ENCODE measurements at places on chromosomes 5 and 9. TPM values are rescaled to one million over a fixed set of nuclear protein-coding genes. Genes with fewer than 3 reads are reported as not detected.

DNA sequence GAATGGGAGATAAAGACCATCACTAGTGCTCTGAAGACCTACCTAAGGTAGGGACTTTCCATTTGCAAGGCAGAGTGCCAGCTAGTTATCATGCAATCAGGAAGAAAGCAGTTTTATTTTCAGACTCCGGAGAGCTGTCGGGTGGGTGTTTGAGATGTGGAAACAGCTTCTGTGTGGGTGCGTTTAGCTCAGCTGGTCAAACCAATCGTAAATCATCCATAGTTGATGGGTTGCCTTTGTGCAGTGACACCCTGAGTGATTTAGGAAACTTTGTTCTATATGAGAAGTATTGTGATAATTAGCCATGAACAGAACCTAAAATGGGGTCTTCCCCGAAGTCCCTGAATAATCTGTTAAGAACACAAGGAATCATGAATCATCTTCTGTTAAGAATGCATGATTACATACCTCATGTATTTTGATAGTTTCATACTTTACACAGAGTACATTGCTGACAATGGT, 284.3 kb downstream of the ARHGAP26 start:
- H3K36me3 ChIP-seq = no peaks in the 10 kb centered on the region
- no peak for DNase-seq
- H3K4me3 ChIP-seq = no peak overlapping the region
- H3K4me1 ChIP-seq = peaks cover 12% of the 10 kb centered on the region

GRCh38 chr9:129319076-129319937, 141.2 kb upstream of the IER5L start:
- H3K4me1 ChIP-seq = peaks cover 51% of the 10 kb centered on the region
- no peaks in the 10 kb centered on the region for H3K27me3 ChIP-seq
- DNase-seq = no peak
- H3K27ac ChIP-seq = no peak overlapping the region
- no peak overlapping the region for H3K4me3 ChIP-seq
- H3K36me3 ChIP-seq = no peaks in the 10 kb centered on the region

DNA sequence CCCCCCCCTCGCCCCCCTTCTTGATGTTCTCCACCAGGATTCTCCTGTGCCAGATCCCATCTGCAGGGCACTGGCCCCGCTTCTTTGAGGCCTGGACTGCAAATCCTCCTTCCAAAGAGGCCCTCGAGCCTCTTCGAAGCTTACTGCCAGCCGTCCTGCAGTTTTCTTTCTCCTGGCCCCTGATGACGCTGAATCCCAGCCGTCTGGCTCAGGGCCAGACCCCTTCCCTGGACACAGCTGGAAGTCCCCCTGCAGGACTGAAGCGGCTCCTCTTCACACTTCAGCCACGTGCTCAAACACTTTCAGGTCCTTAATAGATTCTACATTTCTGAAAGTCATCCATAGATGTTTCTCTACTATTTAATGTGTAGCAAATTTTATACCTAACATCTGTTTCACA, 121.5 kb downstream of the EHMT1 start:
- no peak overlapping the region for H3K4me3 ChIP-seq
- DNase-seq = no peak
- peaks cover 25% of the 10 kb centered on the region for H3K36me3 ChIP-seq
- no peak overlapping the region for H3K27ac ChIP-seq
- H3K4me1 ChIP-seq = no peaks in the 10 kb centered on the region

- peaks cover 6% of the 10 kb centered on the region for H3K36me3 ChIP-seq
- H3K4me3 ChIP-seq = no peak overlapping the region
- H3K4me1 ChIP-seq = peaks cover 29% of the 10 kb centered on the region
- no peaks in the 10 kb centered on the region for H3K27me3 ChIP-seq
- no peak overlapping the region for H3K27ac ChIP-seq
- DNase-seq = peak; percentile 74
Measured at GRCh38 chr9:135864447-135865049, 42.8 kb downstream of the CAMSAP1 start.

DNA sequence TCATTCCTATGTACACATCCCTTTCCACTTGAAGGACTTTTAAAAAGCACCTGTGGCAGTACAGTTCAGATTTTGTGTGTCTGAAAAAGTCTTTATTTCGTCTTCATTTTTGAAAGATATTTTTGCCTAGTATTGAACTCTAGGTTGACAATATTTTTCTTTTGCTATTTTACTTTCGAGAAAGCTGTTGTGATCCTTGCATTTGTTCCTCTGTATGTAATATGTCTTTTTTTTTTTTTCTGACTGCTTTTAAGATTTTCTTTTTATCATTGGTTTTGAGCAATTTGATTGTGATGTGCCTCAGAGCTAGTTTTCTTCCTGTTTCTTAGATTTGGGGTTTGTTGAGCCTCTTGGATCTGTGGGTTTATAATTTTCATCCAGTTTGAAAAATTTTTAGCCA, 13.3 kb downstream of the LCP2 start:
- no peak overlapping the region for H3K4me3 ChIP-seq
- H3K27ac ChIP-seq = no peak overlapping the region
- peaks cover 3% of the 10 kb centered on the region for H3K27me3 ChIP-seq
- no peak for DNase-seq

DNA sequence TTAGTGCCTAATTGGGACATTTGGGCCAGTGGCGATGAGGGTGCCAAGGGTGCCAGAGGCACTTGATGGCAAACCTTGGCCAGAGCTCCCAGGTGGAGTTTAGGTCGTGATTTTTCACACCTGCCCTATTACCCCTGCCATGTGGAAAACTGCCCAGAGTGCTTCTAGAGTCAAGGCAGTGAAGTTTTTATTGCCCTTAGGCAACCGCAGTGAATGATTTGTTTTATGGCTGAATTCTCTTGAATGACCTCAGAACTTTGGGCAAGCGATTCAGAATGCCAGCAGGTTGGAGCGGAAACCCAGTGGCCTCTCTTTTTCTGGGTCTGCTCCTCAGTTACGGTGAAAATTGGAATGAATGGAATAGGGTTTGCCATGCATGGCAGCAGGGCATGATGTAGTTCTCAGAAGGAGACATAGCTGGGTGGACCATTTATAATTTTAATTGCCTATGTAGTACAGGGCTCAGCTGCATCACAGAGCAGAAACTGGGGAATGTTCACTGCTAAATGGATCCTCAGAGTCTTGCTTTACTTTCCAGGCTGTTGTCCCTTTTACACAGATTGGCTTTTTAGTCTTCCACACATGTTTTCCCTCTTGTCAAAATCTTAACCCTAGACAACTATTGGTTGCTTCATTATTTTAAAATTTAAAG, 820.0 kb upstream of the SEMA6A start:
- H3K36me3 ChIP-seq = no peaks in the 10 kb centered on the region
- no peaks in the 10 kb centered on the region for H3K4me1 ChIP-seq
- no peaks in the 10 kb centered on the region for H3K27me3 ChIP-seq
- no peak for DNase-seq

GRCh38 chr5:168820874-168821273, 241.7 kb upstream of the PANK3 start:
- H3K4me3 ChIP-seq = no peak overlapping the region
- H3K27ac ChIP-seq = peak overlapping the region; percentile 40
- peaks cover 33% of the 10 kb centered on the region for H3K4me1 ChIP-seq
- peaks cover 2% of the 10 kb centered on the region for H3K27me3 ChIP-seq
- no peaks in the 10 kb centered on the region for H3K36me3 ChIP-seq
- no peak for DNase-seq

GRCh38 chr5:116842514-116842961, 267.9 kb upstream of the SEMA6A start:
- no peaks in the 10 kb centered on the region for H3K27me3 ChIP-seq
- DNase-seq = no peak
- peaks cover 7% of the 10 kb centered on the region for H3K4me1 ChIP-seq
- no peak overlapping the region for H3K4me3 ChIP-seq
- H3K27ac ChIP-seq = no peak overlapping the region
- peaks cover 2% of the 10 kb centered on the region for H3K36me3 ChIP-seq

C8G gene
- 0.59 TPM for total RNA-seq

TICAM2 gene
- total RNA-seq = 1.4 TPM

TUT7 gene
- total RNA-seq = 16.9 TPM

CCL19 gene
- total RNA-seq = not detected

GGTA1 gene
- total RNA-seq = not detected
